CD4-positive, alpha-beta T cell treated with Interleukin-10 for 1 hour (primary cell): ENCODE measurements at places on chromosomes 3 and 15.
A peak's percentile ranks its signal among the peaks of the same experiment; 100 is the strongest.

GRCh38 chr15:70470556-70471191 is 292.7 kb downstream of the UACA start:
- no peak for DNase-seq

DNA sequence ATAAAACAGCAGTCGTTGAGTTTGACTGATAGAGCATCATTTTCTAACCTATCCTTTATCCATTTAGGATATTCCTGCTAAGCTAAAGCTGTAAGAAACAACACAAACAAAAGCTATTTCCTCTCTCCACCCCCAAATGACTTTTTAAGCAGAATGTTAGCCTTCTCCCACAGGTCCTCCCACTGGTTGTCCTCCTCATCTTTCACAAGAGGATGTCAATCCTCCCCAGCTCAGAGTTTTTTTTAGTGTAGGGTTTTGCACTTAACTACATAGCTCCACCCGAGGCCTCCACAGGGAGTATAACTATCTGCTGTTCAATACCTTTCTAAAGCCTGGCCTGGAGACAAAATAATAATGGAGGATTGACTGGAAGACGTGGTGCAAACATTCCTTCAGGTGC is 7.8 kb downstream of the SETMAR start:
- no peak for DNase-seq

DNA sequence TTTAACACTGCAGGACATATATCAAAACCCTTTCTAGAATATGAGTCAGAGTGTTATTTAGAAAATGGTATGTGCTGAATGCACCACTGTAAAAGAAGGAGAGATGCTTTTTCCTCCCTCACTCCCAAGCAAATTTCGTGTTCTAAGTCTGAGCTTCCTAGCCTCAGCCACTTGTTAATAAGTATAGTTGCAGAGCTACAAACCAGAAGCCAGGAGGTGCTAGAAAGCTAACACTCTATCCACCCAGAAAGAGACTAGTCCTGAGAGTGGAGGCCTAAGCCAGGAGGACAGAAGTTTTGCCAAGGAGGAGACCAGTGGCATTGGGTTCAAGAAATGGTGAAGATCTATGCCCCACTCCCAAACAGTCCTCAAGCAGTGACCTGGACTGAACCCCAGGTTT is 40.5 kb upstream of the GYG1 start:
- no peak for DNase-seq

- DNase-seq = no peak
These were observed 19.1 kb downstream of the ST6GAL1 start for GRCh38 chr3:186949281-186949982.

DNA sequence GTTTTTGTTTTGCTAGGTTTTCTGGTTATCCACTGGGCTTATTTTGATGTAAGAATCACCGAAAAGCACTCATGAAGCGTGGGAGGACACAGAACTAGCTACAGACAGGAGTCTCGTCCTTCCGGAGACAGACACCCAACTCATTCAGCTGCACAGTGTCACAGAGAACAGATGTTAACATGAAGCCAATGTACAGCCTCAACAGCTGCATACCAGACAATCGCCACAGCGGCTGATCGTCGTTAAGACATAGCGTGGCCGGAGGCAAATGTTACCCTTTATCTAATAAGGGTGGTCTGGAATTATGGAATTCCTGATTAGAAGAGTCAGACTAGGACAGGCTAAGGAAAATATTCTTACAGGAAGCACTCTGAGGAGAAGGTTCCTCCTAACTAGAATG is 1.1 kb upstream of the PYGO1 start:
- DNase-seq = no peak

GRCh38 chr3:87390353-87390752 is 114.0 kb upstream of the POU1F1 start:
- no peak for DNase-seq

DNA sequence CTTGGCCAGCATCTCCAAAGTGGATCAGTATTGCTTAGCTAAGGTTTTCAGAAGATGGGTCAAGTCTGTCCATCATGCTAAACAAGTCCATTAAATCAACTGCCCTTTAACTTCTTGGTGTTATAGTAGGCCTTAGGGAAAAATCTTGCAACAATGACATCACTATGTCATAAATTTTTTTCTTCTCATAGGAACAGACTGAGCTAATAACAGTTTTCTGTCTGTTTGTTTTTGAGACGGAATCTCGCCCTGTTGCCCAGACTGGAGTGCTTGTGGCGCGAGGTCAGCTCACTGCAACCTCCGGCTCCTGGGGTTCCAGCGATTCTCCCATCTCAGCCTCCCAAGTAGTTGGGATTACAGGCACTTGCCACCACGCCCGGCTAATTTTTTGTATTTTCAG is 94.2 kb downstream of the EFL1 start:
- no peak for DNase-seq

DNA sequence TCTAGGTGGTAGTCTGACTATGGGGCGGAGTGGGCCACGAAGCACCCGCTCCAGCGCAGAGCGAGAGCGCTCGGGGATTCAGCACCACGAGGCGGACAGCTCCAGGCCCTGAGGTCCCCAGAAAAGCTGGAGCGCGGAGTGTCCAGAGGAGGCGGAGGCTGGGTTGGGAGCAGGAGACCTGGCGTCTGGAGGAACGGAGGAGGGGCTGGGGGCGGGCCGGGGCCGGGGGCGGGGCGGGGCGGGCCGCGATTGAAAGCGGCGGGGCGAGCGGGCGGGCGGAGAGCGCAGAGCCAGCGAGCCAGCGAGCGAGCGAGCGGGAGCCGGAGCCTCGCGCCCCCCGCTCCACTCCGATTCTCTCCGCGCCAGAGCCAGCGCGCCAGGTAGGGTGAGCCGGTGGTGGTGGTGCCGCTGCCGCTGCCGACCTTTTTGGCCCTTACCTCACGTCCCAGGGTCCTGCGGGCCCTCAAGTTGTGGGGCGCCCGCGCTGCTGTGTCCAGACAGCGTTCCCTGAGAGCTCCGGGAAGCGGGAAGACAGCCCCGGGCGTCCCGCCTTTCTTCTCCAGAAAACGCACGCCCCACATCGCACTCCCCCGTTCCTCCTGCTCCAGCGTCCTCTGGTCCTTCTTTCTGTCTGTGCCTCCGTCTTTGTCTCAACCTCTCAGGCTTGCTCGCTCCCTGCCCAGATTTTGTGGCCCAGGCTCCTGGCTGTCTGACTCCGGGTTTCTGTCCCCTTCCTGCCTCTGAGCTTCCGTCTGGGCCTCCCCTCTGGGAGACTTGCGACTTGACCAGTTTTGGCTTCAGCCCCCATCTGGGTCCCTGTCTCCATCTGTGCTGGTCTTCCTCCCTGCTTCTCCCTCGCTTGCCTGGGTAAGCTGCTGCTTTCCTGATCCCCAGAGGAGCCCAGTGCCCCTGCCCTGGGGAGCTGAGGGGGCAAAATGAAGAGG is at the start of gene GRM2:
TSS of gene GRM2 (plus strand) at position 281 of the 944 bp plus-strand sequence. CDS start 1,916 bp downstream, outside the sequence.
- no peak for DNase-seq

- DNase-seq = no peak
These were observed 10.9 kb upstream of the GOLGA8B start for GRCh38 chr15:34594361-34594760.

DNA sequence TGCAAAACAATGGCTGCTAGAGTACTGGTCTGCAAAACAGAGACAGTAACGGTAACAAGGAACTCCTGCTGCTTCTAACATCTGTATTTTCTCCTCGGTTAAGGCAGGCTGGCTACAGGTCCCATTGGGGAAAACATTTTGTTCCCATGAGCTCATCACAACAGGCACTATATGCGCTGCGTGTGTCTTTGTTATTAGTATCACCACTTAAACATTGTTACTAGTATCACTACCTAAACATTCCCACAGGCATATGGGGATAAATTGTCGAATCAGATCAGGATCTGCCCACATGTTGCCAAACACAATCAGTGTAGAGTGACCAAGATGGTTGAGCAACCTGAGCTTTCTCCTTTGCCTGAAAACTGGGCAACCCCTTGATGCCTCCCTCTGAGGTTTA is 77.2 kb downstream of the TOP2B start:
- DNase-seq = no peak

DNA sequence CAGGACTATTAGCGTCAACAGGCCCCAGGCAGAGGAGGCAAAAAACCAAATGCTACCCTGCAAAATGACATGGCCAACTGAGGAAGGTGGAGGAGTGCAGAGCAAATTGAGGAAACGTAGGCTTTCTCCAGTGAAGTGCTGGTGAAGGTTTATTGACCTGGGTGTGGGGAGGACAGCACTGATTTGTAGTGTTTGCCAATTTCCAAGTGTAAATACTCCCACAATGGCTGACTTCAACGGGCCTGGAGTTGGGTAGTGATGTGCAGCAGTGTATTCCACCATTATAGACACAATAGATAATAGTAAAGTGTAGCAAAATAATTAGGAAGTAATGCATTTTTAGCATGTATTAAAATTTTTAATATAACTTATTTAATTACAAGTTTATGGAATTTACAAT is 32.2 kb upstream of the TPM1 start:
- no peak for DNase-seq

DNA sequence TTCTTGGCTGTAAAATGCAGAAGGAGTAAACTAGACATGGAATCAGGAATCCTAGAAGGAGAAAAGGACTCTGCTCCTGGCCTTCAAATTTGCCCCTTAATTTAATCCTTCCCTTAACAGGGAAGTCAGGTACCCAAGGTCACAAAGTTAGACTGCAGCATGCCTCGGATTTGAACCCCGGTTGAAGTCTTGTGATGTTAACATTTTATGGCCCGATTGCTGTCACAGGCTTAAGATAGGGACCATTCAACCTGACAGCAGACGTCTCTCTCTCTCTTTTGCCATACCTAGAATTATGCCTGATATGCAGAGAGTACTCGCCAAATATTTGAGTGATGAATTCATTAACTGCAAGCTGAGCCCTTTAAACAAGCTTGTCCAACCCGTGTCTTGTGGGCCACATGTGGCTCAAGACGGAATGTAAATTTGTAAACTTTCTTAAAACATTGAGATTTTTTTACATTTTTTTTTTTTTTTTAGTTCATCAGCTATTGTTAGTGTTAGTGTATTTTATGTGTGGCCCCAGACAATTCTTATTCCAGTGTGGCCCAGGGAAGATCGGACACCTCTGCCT is 217.2 kb downstream of the THSD4 start:
- DNase-seq = no peak

- DNase-seq = no peak
These were observed 48.0 kb downstream of the CGGBP1 start for GRCh38 chr3:88010810-88011209.

GRCh38 chr15:59801649-59802048 is 112.5 kb upstream of the BNIP2 start:
- no peak for DNase-seq

GRCh38 chr15:80779658-80780415 is 667 bp downstream of the CEMIP start:
- DNase-seq = no peak

GRCh38 chr15:84668221-84668982 is 10.4 kb upstream of the NMB start:
- no peak for DNase-seq

GRCh38 chr3:141268306-141268705 is 36.7 kb downstream of the PXYLP1 start:
- DNase-seq = peak; percentile 20

GRCh38 chr15:51706926-51707608 is 25.8 kb downstream of the SCG3 start:
- no peak for DNase-seq

- no peak for DNase-seq
These were observed 23.4 kb downstream of the PARP16 start for GRCh38 chr15:65263313-65263712.

DNA sequence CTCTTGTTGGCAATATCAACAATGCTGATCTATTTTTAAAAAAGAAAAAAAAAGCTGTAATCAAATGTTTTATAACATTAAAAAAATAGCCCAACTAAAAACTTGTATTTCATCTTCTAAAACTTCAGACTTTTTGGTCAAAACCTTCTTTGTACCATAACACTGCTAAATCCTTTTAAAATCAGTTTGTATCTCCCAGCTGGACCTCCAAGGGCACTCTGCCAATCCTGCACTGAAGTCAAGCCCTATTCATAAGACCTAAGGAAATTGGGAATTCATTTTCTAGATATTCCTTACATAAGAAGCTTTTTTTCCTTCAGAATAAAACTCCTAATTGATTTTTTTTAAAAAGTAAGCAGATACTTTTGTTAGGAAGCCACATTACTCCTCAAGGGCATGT is 38.2 kb upstream of the HCLS1 start:
- DNase-seq = no peak
